Activated naive CD4-positive, alpha-beta T cell (primary cell): ENCODE measurements at places on chromosomes 2 and 18.
A peak's percentile ranks its signal among the peaks of the same experiment; 100 is the strongest.

DNA sequence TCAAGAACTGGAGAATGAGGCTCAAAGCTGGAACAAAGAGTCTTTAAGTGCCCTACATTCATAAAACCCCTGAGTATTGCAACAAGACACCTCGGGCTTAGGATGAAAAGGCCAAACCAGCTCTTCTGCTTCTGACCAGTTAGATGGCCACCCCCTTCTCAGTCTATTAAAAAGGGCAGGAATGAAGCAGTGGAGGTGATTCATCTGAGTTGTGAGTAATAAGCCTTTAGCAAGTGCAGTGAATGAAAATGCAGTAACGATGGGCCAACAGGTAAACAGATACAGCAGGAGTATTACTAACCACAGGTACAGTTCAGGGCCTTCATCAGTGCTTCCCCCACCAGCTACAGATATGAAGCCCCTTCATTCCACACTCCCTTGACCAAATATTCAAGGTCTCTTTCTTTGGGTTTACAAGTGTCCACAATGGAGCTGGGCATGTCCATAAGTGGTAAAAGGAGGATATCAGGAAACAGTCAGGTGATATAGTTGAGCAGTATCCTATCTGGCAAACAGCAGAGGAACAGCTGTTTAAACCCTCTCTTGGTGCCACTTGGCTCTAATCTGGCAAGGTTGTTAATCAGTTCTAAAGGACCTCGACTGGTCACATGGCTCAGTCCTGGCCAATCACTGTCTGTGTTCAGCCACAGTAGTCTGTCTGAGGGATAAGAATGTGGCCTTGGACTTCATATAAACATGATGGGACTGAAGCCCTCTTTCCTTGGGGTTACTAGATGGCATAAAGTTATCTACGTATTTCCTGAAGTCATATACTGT is 17.8 kb downstream of the SERPINB13 start:
- DNase-seq = no peak

DNA sequence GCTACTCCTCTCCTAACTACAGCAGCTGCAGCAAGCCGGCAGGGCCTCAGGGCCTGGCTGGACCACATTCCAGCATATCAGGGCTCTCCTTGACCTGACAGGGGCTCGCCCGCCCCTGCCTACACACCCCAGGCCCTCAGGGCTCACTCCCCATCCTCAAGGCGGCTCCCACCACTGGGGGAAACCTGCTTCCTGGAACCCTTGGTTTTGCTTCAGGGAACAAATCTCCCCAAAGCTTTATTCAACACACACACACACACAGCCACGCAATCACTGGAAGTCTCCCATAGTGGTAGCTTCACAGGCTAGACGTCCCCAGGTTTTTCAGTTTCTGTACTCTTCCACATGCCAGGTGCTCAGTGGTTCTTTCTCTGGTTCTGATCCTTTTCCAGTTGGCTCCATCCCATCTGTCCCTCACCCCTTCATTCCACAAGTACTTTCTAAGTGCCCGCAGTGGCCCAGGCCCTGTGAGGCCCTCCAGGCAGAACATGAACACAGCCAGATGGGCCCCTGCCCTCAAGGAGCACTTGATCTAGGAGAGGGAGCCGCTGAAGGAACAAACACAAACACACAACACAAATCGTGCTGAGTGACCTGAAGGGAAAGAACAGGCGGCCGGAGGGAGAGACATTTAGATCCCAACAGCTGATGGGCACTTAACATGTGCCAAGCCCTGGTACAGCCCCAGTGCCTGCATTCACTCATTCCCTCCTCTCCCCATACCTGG is 51.1 kb downstream of the TNS1 start:
- DNase-seq = no peak

DNA sequence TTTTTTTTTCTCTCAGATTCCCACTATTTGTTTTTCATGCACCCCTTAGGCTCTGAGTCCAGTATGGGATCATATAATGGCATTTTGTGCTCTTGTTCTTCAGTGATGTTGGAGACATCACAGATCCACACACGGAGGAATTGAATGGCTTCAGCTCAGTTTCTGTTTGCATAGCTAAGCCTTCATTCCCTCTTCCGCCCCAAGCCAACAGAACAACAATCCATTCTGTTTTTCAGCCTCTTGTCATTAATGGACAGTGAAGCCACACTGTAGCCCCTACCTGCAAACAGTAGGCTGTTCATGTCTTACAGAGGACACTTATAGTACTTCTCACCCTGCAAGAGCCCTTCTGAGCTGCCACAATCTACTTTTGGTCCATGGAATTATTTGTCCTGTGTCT is 64.0 kb upstream of the ZSWIM2 start:
- DNase-seq = no peak

DNA sequence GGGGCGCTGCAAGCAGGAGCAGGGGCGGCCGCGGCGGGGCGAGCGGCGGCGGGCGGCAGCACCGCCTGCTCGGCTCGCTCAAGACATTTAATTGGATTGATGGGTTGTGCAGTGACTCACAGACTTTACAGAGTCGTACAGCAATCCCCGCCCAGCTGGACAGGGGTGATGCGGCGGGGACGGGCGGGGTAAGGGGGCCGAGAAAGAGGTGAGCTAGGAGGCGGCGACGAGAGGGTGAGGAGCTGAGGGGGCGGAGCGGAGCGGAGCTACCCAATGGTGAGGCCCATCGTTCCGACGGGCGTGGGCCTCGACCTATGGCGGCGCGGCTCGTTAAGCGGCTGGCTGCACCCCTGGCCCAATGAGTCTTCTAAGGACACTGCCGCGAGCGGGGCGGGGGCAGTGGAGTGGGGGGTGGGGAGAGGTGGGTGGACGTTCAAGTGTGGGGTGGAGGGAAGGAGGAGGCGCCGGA is 97.1 kb upstream of the SERTAD2 start:
- peak; percentile 87 for DNase-seq

- DNase-seq = no peak
Observed at GRCh38 chr2:9753665-9754531, 89.4 kb upstream of the TAF1B start.

GRCh38 chr2:221318376-221319130 is 253.6 kb downstream of the EPHA4 start:
- DNase-seq = no peak

GRCh38 chr2:6011921-6012320 is 319.7 kb downstream of the SOX11 start:
- no peak for DNase-seq

DNA sequence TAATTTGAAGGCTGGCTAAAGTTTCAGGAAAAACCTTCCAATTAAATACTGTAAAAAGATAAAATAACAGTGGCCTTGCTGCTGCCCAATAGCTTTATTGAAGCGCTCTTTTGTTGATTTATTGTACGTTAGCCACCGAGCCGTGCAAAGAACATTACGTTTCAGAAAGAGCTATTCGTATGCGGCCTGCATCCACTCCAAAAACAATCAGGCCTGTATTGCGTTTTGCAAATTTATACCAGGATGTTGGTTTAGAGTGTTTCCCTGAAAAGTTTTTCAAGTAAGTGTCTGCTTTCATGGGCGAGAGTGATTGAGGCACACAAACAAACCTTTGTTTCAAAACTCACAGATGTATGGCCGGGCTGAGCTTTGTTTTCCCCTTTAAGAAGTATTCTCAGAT is 257.2 kb upstream of the SALL3 start:
- no peak for DNase-seq

DNA sequence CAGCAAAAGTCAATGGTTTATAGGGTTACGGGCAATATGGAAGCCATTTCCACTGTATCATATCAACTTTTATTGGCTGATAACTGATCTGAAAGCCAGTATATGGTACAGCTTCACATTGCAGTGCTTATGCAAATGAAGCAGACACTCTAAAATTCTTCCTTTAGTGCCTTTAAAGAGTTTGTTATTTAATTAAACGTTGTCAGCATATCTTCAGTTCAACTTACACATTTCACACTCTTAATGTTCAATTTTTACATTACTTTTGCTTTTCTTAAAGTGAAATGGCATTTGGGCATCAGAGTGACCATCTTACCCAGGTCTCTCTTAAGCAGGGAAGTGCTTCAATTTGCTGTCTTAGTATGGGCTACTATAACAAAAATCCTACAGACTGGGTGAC is 420.1 kb downstream of the NCKAP5 start:
- no peak for DNase-seq

DNA sequence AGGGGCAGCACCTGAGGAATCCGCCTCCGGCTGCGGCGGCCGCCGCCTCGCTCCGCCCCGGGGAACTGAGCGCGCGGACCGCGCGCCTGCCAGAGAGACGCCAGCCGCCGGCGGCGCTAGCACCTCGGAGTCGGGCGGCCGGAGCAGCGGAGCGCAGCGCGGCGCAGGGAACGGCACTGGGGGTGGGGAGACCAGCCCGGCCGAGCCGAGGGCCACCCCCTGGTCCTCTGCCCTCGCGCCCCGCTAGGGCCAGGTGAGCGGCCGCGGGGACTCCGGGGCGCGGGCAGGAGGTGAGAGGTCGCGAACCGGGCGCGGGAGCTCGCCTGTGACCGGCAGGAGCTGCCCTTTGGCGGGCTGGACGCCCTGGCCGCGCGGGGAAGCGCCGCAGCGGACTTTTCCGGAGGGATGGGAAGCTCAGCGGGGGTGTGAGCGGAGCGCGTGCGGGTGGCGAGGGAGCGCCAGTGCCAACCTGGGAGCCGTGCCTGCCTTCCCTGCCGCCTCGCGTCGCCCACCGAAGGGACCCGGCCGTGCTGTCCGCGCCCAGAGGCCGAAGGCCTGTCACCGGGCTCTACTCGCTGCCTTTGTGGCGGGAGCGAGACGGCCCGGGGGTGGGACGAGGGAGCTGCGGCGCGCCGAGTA is at the start of gene GREB1L:
GREB1L (plus strand) TSS at position 92 of the 639 bp plus-strand sequence. CDS start 141,287 bp downstream, outside the sequence.
- DNase-seq = no peak

GRCh38 chr18:29104227-29104626 is 927.3 kb upstream of the CDH2 start:
- no peak for DNase-seq

GRCh38 chr2:38598991-38599295 is 3.8 kb downstream of the HNRNPLL start:
- no peak for DNase-seq

GRCh38 chr2:182593394-182593975 is 122.6 kb upstream of the DNAJC10 start:
- DNase-seq = no peak

DNA sequence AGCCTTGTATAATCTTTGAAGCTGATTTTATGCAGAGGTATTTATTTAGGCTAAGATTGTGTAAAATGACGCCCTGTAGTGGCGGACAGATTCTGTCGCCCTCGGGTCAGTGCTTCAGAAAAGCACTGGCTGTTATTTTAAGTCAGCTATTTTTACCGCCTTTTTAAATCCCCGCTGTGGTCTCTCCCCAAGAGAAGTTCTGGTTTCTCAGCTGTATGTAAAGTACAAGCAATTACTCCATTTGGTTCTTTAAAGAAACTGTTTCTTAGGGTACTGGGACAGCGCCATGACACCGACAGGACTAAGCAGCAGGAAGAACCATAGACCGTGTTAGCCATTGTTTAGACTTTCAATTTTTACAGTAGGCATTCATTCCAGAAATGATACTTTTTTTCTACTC is 65.0 kb downstream of the UGGT1 start:
- DNase-seq = no peak

- no peak for DNase-seq
Observed at GRCh38 chr18:9017905-9018227, 84.6 kb upstream of the NDUFV2 start.

- DNase-seq = no peak
Observed at GRCh38 chr18:58792086-58792485, 72.6 kb upstream of the ZNF532 start.

DNA sequence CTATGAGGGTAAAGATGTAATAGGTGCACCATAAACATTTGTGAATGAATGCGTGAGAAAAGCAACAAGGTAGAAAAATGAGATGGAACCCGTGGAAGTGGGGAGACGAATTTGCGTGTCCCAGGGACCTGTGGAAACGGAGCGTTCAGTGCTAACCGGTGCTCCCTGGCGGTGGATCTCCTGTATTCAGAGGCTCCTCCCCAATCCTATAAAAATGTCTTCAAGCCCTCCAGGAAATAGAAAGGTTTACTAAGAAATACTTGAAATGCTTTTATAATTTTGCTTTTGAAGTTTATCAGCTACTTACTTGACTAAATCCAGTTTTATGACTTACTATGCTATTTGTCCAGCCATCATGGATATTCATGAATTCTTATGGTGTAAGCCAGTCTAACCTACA is 62.8 kb upstream of the RBM44 start:
- no peak for DNase-seq

DNA sequence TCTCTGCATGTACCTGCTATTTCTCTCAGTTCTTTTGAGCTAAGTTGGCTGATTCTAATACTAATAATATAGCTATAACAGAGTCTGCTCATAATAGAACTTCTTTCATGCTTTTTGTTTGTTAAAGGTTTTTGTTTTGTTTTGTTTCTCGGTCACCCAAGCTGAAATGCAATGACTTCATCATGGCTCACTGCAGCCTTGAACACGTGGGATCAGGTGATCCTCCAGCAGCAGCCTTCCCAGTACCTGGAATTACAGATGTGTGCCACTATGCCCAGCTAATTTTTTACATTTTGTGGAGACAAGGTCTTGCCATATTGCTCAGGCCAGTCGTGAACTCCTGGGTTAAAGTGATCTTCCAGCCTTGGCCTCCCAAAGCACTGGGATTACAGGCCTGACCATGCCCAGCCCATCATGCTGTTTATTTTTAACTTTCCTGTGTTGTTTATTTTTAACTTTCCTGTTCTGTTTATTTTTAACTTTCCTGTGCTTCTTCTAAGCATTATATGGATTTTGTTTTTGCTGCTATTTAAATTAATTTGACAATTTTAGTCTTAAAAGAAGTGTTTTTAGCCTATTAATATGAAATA is 763.8 kb upstream of the CDH7 start:
- DNase-seq = no peak

- DNase-seq = no peak
Observed at GRCh38 chr2:95041060-95041823, 15.7 kb downstream of the MAL start.
